ENCODE measurements at places on chromosomes 16 and 17.

DNA sequence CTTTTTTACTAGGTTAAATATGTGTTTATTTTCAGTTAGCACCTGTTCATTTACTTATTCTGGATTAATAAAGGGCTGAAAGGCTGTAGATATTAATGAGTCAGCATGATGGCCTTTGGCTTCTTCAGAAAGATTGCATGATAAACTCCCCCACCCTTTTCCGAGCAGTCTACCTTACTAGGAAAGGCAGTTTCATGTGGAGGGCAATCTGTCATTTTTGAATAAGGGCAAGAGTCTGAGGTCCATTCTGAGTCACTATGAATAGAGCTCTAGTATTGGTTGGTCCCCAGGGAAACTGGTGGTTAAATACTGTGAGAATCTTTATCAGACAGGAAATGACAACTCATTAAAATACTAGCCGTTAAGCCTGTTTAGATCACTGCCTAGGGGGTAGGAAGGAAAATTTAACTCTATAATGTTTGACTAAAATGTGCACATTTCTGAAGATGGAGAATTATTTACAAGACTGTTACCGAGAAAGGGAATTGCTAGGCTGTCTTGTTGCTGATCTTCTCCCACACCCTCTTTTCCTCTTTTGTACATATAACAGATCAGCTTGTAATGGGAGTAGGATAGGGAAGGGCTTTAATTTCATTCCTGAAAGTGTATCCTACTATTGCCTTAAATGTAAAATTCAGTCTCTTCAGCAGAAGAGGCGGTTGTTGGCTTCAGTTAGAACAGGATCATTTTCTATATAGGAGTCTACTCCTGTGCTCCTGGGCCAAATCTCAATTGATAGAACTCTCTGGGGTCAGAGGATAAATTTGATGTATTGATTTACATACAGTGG lies 63.3 kb downstream of the TUBD1 start:
- peak; percentile 100 for DNase-seq

- no peak for DNase-seq
Measured at GRCh38 chr17:9086577-9086976, 65.3 kb downstream of the NTN1 start.

- DNase-seq: peak; percentile 39
Measured at GRCh38 chr16:47492428-47493377, 31.6 kb downstream of the PHKB start.

DNA sequence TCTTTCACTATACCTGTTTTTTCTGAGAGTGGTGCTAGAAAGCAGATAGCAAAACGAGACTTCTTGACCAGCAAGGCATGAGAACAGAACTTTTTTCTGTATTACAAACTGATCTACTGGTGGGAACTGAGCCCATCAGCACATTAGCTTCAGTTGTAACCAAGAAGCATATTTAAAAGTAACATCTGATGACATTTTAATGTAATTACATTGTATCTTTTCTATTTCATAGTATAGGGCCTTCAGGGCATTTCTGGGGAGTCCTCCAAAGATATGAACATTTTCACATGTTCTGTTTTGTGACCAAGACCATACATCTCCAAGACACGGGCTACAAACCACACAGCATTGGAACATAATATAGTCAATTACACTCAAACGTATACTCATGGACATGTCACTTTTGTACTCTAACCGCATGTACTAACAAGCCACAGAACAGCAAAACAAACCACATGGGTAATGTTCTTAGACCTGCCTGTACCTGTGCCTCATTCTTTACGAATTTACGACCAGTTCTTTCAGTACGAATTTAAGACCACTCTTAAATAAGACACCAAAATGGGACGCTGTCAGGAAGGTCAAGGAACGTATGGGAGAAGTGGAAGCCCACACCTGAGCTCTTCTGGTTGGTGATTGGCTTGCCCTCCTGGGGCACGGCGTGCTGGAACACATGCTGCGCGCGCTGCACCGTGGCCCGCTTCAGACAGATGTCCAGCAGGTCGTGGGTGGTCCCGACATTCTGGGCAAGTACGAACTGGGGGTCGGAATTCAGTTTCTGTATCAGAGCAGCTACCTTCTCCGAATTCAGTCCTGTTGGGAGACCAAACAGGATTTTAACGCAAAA lies 825 bp downstream of the BLMH start:
- DNase-seq: peak; percentile 35

GRCh38 chr17:81741594-81742452 lies 29.7 kb downstream of the SLC25A10 start:
- no peak for DNase-seq

DNA sequence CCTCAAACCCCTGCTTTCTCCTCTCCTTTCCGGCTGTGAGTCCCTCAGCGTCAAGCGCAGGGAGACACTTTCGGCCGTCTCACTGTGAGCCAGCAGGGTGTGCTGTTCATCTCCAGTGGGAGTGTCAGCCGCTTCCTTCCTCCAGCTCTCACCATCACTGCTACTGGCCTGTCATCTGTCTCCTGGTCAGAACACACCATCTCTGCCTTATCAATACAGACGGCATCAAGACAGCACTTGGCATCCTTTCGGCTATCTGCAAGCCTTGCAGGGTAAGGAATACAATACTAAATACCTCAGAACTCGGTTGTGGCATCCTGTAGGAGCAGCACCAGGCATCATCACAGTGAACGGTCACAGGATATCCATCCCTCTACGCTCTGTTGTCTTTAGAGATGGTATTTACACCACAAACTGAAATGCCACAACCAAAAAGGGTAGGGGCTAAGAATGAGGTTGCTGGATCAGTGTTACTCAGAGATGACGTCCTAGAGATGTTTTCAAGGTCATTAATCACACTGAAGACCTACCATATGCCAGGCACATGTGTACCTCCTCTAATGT lies 20.7 kb upstream of the CMTM4 start:
- peak; percentile 71 for DNase-seq

- peak; percentile 86 for DNase-seq
Measured at GRCh38 chr16:86663685-86664521, 85.6 kb downstream of the FOXL1 start.

DNA sequence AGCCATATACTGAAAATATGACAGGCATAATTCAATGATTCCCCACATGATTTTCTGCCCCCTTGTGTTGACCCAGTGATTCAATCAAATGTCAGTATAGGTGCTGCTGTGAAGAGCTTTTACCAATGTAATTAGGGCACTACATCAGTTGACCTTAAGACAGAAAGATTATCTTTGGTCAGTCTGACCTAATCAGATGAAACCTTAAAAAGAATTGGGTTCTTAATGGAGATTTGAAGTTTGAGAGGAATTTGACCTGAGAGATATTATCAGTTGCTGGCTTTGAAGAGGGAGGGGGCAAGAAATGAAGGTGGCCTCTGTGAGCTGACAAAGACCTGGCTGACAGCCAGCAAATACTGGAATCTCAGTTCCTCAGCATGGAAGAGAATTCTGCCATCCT lies 358.7 kb upstream of the CA10 start:
- DNase-seq: no peak

DNA sequence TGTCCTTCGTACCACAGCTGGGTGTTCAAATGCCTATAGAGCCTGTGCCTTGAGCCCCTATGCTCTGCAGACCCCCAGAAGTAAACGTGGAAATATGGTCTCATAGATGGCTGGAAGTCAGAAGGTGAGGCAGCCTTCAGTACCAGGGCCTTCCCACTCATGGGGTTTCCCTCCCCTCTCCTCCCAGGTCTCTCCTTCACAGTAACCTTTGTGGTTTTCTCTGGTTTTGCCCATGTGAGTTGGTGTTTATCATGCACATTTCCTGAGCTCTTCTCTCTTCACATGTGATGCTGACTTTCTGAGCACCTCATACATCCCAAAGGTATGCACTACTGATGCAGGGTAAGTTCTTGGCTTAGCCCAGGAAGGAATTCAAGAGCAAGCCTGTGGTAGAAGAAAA lies 35.4 kb downstream of the TMEM114 start:
- DNase-seq: no peak

GRCh38 chr17:82198092-82198491 lies 14.6 kb downstream of the CCDC57 start:
- no peak for DNase-seq

GRCh38 chr16:21083729-21084268 lies 66.8 kb downstream of the DNAH3 start:
- DNase-seq: peak; percentile 46

DNA sequence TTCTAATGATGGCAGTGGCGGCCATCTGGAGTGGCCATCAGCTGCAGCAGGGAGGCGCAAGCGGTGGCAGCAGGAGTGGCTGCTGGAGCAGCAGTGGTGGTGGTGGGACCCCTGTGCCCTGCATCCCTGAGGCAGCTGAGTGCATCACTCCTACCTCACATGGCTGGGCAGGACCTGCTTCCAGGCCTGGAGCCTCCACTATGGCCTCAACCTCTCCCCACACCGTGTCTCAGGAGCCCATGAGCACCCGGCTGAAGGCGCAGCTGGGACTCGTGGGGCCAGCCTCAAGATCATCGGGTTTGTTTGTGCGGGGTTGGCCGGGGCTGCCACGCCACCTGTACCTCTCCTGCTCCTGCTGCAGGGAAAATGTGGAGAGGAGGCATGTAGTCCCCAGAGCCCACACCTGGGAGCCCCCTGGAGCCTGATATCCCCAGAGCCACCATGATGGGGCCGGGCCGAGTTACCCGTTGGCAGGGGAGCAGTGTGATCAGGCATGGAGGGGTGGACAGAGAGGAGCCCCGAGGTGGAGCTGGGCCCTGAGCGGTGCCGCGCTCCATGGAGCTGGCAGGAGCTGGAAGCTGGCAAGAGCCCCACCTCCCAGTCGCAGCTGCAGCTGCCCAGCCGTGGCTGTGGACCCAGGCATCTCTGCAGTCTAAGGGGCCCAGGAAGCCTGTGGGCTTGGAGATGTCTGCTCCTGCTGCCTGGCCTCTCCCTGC lies 16.7 kb downstream of the RHOT1 start:
- no peak for DNase-seq

DNA sequence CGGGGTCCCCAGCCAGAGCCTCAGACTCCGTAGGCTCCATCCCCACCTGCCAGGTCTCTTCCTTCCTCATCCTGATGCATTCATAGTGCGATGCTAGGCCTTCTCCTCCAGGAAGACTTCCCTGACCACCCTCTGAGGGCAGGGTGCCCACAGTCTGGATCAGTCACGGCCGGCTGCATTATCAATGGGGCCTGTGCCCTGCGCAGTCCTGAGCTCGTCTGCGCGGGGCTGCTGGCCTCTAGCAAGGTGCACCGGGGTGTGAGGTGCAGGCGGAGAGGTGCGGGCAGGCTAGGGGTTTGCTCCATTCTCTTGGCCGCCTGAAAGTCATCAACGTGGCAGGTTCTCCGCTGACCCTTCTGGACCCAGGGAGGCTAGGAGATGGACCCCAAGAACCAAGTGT lies 56.9 kb upstream of the ACSF3 start:
- DNase-seq: no peak

- DNase-seq: no peak
Measured at GRCh38 chr16:12447556-12447955, 356.1 kb downstream of the CPPED1 start.

DNA sequence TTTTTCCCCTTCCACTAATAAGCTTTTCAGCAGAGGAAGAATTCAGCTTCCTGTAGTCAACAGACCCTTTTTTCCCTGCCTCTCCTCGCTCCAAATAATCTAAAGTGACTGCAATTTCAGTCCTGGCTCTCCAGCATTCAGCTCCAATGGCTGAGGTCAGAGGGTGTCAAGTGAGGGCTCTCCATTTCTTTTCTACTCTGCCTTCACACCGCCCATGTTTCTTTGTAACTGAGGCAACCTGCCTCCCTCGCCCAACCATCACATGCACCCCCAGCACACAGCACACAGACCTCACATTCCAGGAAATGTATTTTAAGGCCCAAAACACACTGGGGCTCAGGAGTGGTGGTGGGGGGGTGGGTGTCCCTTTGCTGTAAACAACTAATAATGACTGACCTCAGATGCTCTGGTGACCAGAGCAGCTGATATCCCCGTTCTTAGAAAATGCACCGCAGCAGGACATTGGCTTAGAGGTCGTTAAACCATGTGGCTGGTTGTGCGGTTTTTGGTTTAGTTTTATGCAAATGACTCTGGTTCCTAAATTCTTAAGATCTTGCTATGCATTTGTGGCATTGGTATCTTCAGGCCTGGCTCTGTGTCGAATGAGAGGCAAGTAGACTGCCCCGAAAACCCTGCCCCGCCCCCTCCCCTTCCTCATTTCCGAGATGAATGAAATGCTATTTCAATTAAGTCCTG lies 203.6 kb downstream of the ZFHX3 start:
- peak; percentile 35 for DNase-seq

GRCh38 chr17:2837147-2837561 lies 40.9 kb downstream of the RAP1GAP2 start:
- no peak for DNase-seq

GRCh38 chr17:63537991-63538692 lies 12.1 kb upstream of the DCAF7 start:
- peak; percentile 1 for DNase-seq

DNA sequence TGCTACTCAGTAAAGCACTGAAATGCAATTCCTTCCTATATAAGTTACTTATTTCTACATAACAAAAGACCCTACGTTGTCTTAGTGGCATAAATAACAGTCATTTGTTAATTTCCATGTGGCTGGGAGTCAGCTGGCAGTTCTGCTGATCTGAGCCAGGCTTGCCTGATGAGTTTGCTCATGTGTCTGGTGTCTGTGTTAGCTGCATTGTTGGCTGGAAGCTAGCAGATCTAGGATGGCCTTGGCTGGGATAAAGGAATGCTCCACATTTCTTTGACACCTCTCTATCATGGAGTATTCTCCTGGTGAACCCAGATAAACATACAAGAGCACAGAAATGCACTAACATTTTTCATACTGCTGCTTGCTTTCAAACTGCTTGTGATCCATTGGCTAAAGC lies 264.4 kb upstream of the MON1B start:
- DNase-seq: no peak

GRCh38 chr16:10979717-10980601 lies 35.6 kb downstream of the CLEC16A start:
- peak; percentile 53 for DNase-seq

GRCh38 chr16:1785846-1786170 lies 3.0 kb downstream of the NUBP2 start:
- no peak for DNase-seq

DNA sequence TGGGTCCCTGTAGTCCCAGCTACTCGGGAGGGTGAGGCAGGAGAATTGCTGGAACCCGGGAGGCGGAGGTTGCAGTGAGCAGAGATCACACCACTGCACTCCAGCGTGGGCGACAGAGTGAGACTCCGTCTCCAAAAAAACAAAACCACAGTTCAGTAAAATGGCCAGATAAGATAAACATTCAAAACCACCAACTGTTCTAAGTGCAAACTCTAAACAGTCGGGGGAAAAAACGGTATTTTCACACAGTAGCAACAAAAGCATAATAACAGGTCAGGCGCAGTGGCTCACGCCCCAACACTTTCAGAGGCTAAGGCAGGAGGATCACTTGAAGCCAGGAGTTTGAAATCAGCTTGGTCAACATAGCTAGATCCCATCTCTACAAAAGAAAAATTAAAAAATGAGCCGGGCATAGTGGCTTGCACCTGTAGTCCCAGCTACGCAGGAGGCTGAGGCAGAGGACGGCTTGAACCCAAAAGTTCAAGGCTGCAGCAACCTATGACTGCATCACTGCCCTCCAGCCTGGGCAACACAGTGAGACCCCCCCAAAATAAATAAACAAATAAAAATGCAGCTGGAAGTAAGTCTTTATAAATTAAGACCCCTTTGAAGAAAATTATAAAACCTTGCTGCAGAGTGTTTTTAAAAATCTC lies 10.8 kb upstream of the HASPIN start:
- DNase-seq: peak; percentile 43

- no peak for DNase-seq
Measured at GRCh38 chr17:76943202-76943601, 75.0 kb downstream of the MGAT5B start.

Data from fibroblast of lung (primary cell).